ENCODE measurements at places on chromosomes 4 and X.

GRCh38 chr4:5821665-5822358 is 71.1 kb downstream of the CRMP1 start:
- no peak for DNase-seq

DNA sequence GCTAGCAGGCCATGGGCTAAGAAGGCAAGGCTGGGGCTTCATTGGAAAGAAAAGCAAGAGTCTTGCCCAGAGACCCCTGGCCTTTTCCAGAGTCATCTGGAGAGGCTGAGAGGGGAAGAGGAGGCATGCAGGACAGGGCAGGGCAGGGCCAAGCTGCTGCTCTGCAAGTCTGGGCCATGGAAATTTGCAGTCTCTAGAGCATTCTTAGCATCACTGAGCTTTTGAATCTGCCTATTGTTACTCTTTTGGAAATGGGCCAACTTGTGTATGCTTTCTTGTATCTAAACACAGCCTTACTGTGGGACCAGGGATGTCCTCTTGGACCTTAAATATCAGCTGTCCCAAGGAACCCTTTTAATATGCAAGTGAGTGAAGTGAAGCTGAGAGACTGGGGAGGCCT is 560.5 kb downstream of the MID1IP1 start:
- DNase-seq = no peak

DNA sequence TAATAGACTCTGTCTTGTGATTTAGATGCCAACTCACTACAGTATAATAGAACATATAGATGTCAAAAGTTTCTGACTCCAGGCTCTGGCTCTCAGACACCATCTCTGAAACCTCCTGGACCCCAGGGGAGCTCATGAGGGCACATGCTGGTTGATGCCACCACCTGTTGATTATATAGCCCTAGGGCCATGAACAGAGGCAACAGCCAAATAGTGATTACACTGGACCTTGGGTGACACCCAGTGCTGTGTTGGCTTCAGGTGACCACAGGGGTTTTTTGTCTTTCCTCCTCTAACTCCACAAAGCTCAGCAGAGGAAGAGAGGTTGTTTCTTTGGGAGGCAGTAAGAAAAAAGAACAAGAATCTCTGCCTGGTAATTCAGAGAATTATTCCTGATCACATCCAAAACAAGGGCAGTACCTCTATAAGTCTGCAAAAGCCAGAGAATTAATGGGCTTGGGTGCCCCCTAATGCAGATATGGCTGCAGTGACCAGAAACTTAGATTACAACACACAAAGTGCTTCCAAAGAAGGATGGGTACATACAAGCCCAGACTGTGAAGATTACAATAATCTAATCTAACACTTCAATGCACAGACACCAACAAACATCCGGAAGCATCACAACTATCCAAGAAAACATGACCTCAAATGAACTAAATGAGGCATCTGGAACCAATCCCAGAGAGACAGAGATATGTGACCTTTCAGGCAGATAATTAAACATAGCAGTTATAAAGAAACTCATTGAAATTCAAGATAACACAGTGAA is 1920.6 kb downstream of the ARAP2 start:
- no peak for DNase-seq

DNA sequence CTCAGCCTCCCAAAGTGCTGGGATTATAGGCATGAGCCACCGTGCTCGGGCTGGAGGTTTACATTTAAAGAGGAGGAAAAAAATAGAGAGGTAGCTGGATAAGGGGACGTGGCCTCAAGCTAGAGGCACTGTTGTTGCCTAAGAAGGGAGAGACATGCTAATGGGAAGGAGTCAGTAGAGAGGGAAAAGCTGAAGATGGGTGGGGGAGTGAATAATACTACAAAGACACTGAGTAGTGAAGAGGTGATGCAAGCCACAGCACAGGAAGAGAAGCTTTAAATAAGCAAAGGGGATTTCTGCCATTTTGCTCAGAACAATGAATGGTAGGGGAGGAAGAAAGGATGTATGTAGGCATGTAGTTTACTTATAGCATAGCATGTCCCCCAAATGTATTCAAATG is 11.5 kb upstream of the AP1S2 start:
- no peak for DNase-seq

DNA sequence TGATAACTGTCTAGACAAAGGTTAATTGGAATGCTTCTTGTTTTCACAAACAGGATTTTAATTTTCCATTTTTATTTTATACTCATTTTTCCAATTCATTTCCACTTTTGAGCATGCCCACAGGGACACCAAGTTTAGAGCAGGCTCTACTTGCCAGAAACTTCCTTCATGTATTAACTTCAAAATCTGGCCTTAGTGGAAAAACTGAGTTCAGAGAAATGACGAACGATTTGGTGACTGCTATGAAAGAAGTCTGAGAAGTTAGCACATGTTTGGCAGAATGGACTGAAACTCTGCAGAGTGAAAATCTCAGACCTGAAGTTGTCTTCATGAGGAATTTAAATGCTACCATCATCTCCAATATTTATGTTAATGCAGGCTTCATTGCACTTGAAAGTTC is 214.1 kb downstream of the THOC2 start:
- DNase-seq = no peak

DNA sequence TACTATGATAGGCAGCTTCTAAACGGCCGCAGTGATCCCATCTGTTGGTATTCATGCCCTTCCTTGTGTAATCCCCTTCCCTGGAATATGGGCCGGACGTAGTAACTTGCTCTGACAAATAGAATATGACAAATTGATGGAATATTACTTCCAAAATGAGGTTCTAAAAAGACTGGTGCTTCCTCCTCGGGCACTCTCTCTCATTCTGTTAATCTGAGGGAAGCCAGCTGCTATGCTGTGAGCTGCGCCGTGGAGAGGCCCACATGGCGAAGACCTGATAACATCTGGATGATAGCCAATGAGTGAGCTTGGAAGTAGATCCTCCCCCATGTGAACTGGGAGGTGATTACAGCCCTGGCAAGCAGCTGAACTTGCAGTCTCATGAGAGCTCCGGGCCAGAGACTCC is 27.2 kb upstream of the SLC25A4 start:
- no peak for DNase-seq

GRCh38 chr4:98260047-98260578 is 1.1 kb upstream of the RAP1GDS1 start:
- DNase-seq = peak; percentile 46

- no peak for DNase-seq
Observed at GRCh38 chr4:81896936-81897335, 425.2 kb upstream of the RASGEF1B start.

- DNase-seq = no peak
Observed at GRCh38 chrX:50103866-50104566, 96.8 kb downstream of the AKAP4 start.

- DNase-seq = no peak
Observed at GRCh38 chr4:99518601-99519295, 7.9 kb downstream of the C4orf17 start.

DNA sequence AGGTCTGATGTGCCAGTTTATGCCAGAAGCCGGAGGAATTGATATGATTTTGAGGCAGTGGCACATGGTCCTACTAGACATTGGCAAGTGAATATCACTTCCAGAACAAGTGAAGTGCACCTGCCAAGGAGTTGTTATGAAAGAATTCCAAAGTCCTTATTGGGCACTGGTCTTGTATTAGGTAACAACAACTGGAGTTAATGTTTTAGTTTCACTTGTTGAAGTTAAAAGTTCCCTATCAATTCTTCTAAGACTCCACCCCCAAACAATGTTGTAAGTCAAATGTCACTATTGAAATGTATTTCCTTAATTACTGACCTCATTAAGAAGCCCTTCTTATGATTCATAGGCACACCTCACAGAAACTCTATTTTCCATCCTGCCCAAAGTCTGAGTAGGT is 3.1 kb downstream of the TET2 start:
- DNase-seq = no peak

DNA sequence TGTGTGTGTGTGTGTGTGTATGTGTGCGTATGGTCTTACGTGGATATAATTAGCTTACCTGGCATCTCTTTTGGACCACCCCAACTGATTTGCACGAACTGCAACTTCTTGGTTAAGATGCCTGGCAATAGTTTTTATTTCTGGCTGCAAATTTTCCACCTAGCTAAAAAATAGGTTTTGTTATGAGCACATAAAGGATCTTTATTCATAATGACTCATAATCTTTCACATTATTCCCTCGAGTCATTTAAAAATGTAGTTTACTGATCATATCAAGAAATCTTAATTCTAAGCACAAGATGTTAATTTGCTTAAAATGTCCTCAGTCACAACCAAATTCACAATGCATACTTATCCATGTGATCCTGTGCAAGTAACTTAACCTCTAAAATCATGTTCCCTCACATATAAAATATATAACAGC is 1.5 kb downstream of the COX18 start:
- no peak for DNase-seq

DNA sequence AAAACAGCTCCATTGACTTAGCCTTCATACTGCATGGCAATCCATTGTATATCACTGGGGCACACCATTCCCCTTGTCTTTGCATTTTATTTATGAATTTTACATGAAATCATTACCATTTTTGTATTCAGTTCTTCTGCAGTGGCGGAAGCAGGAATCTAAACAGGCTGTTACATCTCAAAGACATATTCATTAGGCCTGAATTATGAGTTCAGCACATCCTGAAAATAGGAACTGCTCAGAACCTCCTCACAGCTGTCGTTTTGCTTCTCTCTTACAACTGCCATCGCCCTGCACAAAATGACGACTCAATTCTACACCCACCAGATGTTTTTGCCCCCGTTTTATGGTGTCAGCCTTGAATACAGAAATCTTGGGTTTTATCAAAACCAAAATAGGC is 474.4 kb upstream of the MAGEB18 start:
- DNase-seq = no peak

DNA sequence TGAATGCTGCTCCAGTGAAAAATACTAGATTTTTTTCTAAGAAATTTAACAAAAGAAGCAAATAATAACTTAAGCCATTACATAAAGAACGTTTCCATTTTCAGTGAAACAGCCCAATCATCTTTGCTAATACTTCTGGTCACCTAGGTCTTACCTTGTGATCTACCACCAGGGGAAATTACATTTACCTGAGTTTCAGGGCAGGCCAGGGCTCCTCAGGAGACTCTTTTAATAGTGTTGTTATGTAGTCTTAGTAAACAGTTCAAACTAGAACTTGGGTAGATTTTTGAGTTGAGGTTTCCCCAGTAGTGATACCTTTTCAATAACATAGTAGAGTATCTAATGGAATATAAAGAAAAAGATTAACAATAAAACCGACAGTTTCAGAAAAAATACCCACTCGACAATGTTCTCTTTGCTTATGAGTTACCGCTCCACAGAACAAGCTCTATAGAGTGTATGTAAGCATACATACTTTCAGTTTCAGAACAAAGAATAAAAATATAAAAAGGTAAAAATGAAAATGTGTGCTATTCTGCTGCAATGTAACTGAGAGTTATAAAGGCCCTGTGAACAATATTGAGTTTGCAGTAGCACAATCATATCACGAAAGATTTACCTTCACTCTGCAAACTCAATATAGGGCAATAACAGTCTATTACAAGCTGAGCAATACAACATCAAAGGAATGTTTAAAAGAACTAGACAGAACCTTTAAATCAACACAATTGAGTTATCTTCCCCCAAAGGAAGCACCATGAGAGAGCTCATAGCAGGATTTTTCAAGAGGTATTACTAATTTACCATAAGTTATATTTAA is 165.8 kb downstream of the ATOH1 start:
- DNase-seq = no peak

- DNase-seq = no peak
Observed at GRCh38 chr4:164081801-164082200, 587.3 kb downstream of the TMA16 start.

DNA sequence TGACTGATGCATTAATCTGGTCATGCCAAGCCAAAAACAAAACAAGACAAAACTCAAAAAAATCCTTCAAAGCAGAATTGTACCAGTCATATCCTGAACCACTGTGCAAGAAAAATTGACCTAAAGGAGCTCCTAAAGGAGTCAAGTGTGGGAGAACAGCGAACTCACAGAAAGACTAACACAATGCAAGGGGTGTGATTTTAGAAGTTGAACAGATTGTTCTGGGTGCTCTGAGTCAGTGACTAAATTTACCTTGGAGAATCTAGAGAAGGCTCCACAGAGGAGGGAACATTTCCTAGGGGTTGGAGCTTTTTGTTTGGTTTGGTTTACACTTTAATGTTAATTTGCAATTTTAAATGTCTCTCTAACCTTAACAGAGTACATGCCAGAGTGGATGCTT is 48.9 kb upstream of the PHF8 start:
- DNase-seq = no peak

DNA sequence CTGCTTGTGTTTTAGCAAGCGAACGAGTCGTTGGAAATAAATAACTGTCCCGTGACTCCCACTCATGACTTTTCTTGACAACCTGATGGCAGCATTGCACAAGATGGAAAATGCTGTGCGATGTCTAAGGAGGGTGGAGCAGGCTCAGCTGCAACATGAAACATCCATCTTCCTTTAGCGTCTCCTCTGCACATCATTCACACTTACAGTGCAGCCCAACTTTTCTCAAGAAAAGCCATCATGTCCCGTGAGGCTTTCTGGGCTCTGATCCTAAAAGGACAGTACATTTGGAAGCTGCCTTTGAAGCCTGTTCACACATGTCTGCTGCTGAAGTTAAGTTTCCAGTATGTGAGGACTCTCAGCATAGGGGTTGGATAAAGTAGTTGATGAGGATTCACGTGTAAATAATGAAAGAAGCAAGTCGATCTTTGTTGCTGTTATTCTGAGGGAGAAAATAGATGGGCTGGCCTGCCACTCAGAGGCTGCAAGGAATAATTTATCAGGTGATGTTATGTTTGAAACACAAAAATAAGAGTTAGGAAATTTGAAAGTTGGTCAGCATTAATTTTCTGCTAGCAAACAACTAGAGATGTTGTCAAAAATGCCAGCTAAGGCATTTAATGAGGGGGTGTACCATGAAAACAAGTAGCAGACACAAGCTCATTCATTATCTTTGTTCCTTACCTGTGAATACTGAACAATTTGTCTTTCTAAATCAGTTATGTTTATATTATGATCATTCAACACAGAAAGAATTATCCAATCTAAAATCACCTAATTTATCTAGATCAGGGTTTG is 328.7 kb upstream of the ZFP42 start:
- DNase-seq = no peak

DNA sequence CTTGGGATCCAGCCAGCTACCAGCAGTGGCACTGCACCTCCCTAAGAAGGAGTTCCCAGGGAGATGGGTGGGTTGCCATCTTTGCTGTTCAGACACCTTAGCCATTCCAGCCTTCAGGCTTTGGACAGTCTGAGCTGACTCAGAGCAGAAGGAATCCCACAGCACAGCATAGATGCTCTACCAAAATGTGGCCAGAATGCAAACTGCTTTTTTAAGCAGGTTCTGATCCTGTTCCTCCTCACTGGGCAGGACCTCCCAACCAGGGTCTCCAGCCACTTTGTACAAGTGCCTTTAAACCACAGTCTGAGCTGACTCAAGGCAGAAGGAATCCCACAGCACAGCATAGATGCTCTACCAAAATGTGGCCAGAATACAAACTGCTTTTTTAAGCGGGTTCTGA is 209.0 kb downstream of the NPNT start:
- DNase-seq = no peak

DNA sequence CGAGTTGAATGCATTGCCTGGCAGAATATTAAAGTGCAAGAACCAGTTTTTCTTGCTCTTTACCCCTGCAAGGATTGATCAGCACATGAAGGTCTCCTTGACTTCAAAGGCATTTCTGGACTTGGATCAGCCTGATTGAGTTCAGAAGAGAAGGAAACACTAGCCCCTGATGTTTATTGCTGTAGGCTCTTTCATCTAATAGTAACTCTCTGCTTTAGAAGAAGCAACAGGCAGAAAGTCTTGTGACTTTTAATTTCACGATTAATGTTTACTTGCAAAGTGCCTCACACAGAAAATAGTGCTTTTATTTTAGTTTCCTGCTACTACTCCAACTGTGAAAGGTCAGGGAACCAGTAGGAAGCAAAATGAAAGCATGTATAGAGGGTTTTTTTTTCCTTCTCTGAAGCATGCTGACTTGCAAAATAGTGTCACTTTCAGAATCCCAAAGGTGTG is 69.1 kb downstream of the PCDH7 start:
- no peak for DNase-seq
